ENCODE measurements at places on chromosomes 3 and 15.

GRCh38 chr15:91522605-91523332 lies 330.7 kb upstream of the SLCO3A1 start:
- DNase-seq, result no peak

DNA sequence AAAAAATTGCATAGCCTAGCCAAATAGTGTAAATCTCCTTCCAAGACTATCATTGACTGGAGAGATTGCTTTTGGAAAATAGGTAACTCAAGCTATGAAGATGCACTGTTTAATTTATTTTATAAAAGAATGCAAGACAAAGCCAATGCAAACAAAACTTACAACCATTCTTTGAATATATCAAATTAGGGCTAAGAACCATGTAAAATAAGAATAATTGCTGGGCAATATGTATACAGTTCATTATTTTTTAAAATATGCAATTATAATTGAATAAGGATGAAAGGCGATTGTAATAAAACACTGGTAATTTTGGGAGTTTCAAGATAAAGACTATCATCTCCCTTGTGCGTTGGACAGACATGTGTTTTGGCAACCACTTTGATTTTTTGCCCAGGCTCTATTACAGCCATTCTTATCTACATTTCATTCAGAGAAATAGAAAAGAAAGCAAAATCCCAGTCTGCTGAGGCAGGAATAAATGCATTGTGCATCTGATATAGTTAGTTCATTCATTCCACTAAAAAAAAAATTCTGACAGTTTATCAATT lies 242.3 kb upstream of the ROBO1 start:
- no peak for DNase-seq

- no peak for DNase-seq
Measured at GRCh38 chr3:55690726-55691125, 203.6 kb upstream of the WNT5A start.

- DNase-seq, result no peak
Measured at GRCh38 chr15:40722354-40722753, 27.4 kb downstream of the RAD51 start.

- DNase-seq, result no peak
Measured at GRCh38 chr3:45056608-45057301, 30.7 kb downstream of the CLEC3B start.

DNA sequence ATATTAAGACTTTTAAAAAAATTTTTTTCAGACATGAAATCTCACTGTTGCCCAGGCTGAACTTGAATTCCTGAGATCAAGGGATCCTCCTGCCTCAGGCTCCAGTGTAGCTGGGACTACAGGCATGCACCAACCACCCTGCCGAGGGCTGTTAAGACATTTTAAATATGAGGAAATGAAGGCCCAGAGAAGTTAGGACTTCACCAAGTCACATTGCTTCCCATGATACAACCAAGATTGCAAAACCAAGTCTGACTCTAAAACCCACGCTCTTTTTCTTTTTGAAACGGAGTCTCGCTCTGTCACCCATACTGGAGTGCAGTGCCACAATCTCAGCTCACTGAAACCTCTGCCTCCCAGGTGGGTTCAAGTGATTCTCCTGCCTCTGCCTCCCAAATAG lies 28.0 kb downstream of the PTPN9 start:
- DNase-seq, result no peak

- peak; percentile 75 for DNase-seq
Measured at GRCh38 chr3:119034256-119035013, at the start of gene IGSF11. IGSF11 (minus strand) TSS chr3:119034846; CDS start chr3:119034582, 264 bp downstream.

- no peak for DNase-seq
Measured at GRCh38 chr15:32859251-32859650, 141.4 kb downstream of the GREM1 start.

- no peak for DNase-seq
Measured at GRCh38 chr15:50341616-50342136, 13.3 kb downstream of the GABPB1 start.

DNA sequence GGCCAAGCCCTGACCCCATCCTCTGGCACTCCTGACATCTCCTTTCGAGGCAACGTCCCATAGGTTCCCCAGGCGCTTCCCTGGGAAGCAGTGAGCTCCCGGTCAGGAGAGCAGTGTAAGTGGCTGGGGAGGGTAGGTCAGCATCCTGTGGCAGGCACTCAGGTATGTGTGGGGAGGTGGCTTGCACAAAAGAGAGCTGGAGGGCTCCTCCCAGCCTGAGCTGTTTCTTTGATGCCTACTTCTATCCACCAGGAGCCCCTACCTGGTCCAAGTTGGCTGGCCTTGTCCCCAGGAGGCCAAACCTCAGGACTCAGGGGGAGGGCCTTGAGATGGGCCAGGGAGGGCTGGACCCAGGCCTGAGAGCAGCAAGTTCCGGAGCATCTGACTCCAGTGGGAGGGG lies 31.7 kb upstream of the LINGO1 start:
- no peak for DNase-seq

- DNase-seq, result no peak
Measured at GRCh38 chr3:9508781-9509180, 44.8 kb downstream of the LHFPL4 start.

GRCh38 chr15:68644083-68644904 lies 65.5 kb downstream of the CORO2B start:
- DNase-seq, result no peak

DNA sequence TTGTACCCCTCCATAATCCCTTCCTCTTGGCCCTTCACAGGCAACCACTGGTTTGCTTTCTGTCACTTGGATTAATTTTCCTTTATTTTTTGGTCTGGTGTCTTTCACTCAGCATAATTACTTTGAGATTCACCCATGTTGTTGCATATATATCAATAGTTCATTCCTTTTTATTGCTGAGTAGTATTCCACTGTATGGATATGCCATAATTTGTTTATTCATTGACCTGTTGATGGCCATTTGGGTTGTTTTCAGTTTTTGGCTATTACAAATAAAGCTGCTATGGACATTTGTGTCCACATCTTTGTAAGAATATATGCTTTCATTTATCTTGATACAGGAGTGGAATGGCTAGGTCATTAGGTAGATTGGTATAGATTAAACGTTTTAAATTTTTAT lies 5.9 kb upstream of the ZNF621 start:
- DNase-seq, result no peak

DNA sequence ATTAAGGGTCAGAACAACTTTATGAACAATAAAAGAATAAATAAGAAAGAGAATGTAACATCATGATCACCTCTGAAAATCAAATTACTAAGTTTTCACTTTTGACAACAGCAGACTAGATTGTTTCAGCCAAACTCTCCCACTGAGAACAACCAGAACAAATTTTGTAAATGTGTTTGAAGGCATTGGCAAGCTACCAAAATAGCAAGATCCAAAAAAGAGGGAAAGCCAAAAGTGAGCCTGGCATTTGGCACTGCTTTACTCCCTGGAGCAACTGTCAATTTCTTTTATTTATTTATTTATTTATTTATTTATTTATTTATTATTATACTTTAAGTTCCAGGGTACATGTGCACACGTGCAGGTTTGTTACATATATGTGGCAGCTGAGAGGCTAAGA lies 67.2 kb downstream of the CFAP44 start:
- no peak for DNase-seq

DNA sequence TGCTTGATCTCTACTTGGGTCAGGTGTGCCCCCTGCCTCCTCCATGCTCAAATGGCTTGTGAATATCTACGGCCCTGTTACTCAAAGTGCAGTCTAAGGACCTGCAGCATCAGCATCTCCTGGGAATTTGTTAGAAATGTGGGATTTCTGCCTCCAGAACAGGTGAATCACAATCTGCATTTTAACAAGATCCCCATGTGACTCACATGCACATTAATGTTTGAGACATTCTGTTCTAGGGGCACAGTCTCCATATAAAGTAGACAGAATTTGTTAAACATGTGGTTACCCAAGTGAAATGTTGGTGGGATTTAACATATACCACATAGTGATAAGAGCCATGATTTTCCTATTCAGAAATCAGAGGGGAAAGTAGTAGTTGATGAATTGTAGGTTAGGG lies 256.2 kb downstream of the NR1D2 start:
- DNase-seq, result no peak

- DNase-seq, result no peak
Measured at GRCh38 chr3:42901073-42901415, 4.9 kb upstream of the ZNF662 start.

DNA sequence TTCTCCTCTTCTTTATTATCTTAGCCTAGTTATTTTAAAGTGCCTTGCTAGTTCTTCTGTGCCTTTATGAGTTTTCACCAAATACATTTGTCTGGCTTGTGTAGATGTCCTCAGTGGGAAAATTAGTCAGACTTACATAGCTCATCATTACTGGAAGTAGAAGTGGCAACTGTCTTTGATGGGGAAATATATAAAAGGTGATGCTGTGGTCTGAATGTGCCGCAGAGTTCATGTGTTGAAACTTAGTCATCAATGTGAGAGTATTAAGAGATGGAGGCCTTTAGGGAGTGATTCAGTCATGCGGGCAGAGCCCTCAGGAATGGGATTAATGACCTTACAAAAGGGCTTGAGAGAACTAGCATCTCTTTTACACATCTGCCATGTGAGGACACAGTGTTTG lies 6.4 kb upstream of the ERICH6 start:
- no peak for DNase-seq

- no peak for DNase-seq
Measured at GRCh38 chr15:59501597-59501996, 63.6 kb downstream of the FAM81A start.

DNA sequence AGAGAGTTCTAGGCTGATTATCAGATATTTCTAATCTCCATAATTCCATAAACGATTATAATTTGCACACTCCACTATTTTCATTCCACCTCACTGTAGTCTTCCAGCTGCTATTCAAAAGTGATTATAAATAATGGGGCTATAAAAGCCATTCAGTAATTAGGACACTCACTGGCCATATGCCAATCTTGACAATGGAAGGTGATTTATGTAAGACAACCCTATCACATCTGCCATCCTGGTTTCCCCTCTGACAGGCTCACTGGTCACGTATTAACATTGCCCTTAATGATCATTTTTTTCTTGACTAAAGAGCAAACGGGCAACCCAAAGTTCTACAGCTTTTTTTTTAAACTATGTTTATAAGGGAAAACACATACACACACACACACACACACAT lies 402.4 kb downstream of the MAGI1 start:
- no peak for DNase-seq

- no peak for DNase-seq
Measured at GRCh38 chr3:188197388-188197847, 43.5 kb downstream of the LPP start.

DNA sequence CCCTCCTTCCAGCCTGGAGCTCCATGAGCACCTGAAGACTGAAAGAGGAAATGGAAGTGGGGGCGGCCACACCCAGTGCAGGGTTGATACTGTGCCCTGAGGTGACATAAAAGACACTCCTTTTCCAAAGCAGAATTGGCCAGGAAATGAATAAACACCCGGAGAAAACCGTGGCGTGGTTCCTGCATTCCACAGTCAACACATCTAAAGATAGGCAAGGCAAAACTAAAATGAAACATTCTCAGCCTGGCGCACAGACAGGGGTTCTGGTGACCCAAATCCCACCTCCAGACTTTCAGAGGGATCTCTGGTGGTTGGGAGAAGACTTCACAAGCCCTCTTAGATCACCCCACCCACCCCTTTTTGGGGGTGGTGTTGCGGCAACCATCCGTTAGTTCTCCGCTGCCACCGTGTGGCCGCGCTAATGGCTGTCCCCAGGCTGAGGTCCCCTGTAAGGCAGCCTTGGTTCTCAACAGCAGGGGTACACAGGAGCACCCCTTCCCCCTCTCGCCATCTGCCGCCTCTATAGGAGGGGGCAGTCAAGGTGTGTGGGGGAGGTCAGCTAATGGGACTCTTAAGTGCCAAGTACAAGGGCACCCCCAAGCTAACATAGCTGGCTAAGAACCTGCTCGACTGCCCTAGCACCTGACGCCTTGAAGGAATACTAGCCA lies 2.5 kb upstream of the MST1R start:
- DNase-seq, result peak; percentile 72

DNA sequence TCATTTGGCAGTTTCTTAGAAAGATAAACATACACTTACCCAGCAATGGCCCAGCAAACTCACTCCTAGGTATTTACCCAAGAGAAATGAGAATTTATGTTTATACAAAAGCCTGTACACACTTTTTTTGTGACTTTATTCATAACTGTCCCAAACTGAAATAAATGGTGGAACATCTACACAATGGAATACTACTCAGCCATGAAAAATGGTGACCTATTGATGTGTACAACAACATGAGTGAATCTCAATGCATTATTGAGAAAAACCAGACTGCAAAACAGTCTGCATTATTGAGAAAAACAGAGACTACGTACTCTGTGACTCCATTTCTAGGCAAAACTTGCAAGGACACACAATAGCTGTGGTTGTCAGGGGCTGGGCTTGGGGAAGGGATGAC lies 37.2 kb downstream of the SNRK start:
- no peak for DNase-seq

- DNase-seq, result no peak
Measured at GRCh38 chr3:54909191-54909590, 18.7 kb downstream of the LRTM1 start.
